ENCODE measurements at places on chromosomes 1 and 21.

GRCh38 chr1:29371332-29371731 is 135.0 kb downstream of the PTPRU start:
- no peak for DNase-seq

DNA sequence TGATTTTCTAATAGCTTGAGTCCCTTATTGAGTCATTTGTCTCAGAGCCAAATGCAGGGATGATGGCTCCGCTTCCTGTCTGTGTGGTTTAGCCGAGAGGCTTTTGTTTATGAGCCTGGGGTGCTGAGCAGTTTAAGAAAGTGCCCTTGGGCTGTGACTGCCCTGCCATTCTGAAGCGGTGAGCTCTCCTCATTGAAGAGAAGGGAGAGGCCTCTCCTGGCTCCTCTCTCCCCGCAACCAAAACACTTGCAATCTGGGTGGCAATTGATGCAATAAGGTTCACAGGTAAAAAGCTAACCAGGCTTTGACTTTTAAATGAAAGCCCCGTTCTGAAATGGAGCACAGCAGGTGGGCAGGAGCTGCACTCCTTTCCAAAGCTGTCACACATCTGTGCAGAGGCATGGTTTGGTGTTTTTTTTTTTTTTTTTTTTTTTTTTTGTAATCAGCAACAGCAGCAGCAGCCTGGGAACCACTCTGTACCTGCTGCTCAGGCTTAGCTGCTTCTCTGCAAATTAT is 403.7 kb downstream of the SIPA1L2 start:
- no peak for DNase-seq

DNA sequence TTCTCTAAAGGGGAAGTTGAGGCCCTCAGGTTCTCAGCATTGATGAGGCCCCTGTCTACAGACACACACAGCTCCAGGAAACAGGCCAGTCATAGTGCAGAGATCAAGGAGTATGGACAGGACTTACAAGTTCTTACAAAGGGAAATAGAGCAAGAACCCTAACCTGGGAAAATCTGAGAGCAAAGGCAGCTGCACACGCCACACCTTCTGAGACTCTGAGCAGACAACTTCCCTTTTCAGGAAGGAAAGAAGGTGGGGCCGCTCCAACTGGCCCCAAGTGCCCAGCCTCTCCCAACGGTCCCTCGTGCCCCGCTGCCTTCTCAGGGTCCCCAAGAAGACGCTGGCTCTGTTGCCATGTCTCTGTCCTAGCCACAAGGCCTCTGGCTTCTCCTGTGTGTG is 3.6 kb downstream of the NOC2L start:
- no peak for DNase-seq

- DNase-seq = peak; percentile 60
These were observed 70.3 kb upstream of the CAMK1G start for GRCh38 chr1:209513226-209513625.

- DNase-seq = no peak
These were observed 26.5 kb downstream of the GPR137B start for GRCh38 chr1:236168716-236169429.

Measured in iPS DF 6.9 (cell line).